Activated CD4-positive, alpha-beta T cell treated with anti-CD3 and anti-CD28 coated beads, Interleukin-2, amount 50 U/mL, for 48 hours (primary cell): ENCODE measurements at places on chromosomes 1 and 21.

DNA sequence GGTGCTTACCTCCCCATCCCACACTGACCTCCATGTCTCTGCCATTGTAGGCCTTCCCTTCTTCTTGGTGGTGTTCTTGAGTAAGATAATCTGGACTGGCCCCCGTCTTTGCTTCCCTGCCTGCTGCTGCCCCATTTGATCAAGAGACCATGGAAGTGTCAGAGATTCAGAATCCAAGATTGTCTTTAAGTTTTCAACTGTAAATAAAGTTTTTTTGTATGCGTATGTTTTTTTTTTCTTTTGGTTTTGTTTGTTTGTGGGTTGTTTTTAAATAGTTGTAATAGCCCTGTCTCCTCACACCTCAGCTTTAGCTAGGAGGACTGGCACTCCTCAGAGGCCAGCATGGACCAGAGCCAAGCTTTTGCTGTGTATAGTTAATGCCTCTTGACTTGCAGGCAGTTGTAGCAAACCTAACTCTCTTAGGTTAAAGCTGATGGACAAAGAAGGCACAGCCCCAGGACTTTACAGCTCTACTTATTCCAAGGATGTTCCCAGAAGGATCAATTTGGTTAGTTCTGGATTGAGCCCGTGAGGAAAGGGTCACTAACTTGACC lies 5.6 kb upstream of the YBX1 start:
- no peak for DNase-seq

- no peak for DNase-seq
These were observed 87.1 kb downstream of the CD58 start for GRCh38 chr1:116483481-116484309.

DNA sequence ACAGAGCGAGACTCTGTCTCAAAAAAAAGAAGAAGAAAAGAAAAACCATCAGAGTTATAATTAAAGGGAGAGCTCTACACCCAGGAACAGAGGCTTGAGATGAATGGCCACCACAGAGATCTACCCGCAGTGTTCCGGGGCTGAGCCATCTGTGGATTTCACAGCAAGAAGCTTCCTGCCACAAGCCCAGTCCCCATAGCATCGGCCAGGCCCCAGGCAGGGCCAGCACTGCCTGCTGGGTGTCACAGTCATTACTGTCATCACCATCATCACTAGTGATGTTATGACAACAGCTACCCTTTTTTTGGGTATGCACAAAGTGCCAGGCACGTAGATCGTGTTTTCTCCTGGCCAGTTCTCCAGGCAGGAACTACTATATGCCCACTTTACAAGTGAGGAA lies 111.6 kb upstream of the VAMP3 start:
- no peak for DNase-seq

DNA sequence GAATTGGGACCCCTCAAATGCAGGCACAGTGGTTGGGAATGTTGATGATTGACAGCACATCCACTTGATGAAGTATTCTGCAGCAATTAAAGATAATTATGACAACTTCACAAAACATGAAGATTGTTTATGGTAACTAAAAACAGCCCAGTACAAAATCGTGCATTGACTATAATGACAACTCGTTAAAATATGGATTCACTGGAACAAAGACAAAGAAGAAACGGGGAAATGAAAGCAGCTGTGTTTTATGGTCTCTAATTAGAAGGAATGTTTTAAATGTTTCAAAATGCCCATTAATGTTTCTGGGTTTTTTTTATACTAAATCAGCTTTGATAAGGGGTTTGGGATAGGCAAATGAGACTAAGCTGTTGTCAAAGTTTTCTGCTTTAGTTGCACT lies 36.1 kb downstream of the NIPAL3 start:
- DNase-seq, result no peak

DNA sequence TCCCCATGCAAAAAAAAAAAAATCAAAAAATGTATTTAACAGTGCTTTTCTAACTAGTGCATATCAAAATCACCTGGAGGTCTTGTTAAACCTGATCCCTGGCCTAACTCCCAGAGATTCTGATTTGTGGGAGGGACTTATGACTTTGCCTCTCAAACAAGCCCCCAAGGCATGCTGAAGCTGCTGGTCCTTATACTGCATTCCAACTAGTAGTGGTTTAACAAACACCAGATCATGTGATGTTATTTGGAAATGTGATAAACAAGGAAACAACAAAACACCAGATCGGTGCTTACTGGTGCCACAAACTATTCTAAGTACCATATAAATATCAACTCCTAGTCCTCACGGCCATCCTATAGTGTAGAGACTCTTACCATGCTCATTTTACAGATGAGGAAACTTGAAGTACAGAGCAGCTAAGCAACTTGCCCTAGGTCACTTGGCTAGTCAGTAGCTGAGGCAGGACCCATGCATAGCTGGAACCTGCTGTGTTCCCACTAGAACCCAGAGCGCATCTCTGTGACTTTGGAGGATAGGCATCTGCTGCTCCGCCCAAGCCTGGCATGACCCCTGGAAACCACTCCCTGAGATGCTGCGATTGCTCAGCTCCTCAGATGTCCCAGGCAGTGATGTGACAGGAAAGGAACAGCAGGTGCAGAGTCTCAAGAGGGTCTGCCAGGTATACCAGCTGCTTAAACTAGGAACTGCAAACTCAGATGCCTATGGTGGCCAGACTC lies 38.1 kb downstream of the SOX13 start:
- DNase-seq, result no peak

DNA sequence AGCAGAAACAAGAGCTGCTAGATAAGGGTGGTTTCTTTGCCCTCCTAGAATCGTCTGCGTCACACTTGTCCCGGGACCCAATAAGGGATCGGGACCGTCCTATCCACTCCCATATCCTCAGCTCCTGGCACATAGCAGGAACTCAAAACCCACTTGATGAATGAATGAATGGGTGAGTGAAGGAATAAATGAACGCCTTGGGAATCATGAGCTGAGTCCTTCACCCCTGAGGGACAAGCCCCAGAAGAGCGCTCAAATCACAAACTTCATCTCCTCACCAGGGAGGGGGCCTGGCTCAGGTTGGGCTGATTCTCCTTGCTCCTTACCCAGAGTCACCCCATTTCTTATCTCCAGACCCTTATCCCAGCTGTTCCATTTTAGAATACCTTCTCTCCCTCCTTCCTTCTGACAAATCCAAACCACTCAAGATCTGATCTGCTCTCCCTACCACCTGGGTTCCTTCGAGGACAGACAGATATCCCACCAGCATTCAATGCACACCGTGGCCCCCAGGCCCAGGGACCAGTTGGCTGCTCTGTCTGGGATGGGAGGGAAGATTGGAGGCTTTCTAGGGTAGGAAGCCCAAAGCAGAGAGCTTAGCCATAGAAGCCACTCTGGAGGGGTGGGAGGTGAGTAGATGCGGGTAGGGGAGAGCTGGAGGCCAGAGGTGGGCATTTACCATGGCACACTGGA lies 643 bp upstream of the MOB3C start:
- no peak for DNase-seq

DNA sequence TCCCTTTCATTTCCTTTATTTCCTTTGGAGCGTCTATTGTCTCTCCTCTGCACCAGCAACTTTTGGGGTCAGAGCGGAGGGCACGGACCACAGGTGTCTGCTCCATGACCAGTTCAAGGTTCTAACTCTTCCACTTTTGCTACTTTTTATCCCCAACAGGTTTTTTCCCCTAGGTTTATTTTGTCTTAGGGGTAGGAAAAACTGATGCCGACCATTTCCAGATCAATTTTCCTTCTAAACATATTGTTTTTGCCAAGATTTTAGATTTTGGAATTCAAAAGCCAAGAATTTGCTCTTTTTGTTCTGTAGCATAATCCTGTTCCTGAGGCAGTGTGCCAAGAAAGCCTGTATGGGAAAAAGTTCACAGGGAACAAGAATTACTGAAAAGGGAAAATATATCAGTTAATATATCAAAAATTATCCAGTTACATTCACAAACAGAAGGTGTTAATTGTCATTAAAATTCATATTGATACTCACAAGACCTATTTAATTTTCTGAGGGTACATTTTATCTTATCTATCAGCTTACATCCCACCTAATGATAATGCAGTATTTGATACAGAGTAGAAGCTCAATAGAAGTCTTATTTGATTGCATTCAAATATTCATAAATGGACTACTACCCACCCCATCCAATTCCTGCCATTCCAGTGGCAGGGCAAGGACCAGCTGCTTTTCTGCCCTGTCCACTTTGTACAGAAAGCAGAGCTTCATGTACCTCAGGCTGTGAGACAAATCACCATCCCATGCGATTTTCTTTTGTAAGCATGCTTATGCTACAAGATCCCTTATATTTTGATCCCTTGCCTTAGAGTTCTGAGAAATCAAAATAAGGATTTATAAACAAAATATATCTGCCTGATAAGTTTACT lies 31.2 kb downstream of the TSEN15 start:
- DNase-seq, result no peak

DNA sequence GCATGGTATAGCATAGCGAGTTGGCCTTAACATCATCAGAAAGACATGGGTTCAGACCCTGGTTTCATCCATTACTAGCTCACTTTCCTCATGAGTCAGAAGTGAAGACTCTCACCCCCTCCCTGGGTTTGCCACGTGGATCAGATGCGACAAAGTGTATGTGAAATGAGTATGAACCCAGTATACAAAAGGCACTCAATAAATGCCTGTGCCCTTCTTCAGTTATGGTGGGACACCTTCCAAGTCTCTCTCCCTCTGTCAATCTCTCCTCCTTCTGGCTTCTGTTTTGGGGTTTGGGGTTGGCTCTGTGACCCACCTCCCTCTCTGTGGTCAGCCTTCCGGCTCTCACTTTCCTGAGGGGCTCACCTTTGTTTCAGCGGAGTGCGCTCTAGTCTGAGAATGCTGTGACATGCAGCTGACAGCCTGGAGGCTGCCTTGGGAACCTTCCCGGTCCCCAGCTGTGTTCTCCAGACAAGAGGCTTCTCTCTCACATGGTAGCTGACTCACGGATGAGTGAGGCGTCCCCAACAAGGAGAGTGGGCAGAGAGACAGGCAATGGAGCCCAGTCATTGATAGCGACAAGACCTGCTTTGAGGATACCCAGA lies 155.0 kb upstream of the EDN2 start:
- DNase-seq, result peak; percentile 76

- no peak for DNase-seq
These were observed 68.5 kb downstream of the NIBAN1 start for GRCh38 chr1:184905601-184906322.

- DNase-seq, result no peak
These were observed 7.7 kb upstream of the RSPH1 start for GRCh38 chr21:42503711-42504110.

DNA sequence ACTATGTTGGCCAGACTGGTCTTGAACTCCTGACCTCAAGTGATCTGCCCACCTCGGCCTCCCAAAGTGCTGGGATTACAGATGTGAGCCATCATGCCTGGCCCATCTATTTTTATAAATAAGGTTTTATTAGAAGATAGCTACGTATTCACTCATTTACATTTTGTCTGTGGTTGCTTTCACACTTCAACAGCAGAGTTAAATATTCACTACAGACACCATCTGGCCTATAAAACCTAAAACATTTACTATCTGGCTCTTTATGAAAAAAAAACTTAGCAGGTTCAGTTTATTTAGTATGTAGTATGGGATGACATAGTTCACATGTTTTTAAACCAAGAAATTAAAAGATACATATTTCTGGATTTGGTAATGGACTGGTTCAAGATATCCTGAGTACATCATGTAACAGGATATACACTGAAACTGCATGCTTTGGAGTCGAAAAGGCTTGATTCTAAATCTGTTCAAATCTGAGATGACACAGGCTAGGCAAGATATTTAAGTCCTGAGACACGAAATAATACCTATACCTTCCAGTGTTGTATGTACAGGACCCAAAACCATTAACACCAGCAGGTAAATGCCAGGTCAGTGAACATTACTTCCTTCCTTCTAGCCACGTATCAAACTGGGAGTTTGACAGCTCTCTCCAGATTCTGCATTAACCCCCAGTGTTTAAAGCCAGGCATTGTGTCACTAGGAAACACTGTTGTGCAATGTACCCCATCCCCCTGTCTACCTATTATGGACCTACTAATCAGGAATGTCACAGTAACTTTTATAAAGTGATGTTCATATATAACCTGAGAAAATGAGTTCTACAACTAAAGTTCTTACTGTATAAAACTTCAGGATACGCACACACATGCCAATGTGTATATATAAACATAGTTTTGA lies 54.3 kb upstream of the SDC3 start:
- DNase-seq, result no peak

GRCh38 chr1:206635978-206636345 lies 626 bp downstream of the DYRK3 start:
- no peak for DNase-seq

DNA sequence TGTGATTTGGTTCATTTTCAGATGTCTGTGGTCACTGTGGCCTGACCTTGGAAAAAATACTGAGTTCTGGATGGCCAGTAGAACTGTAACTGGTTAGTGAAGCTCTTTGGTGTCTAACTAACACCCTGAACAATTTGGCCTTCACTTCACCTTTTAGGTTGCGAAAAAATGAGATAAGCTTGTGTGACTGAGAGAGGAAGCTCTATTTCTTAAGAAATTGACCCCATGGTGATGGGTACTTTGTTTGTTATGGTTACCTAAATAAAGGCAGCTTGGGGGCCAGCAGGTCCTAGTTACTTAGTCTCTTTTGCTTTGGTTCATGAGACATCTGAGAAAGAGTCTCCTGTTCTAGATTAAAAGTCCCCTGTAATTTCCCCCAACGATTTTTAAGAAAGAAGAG lies 181.6 kb downstream of the ZNF326 start:
- DNase-seq, result no peak

DNA sequence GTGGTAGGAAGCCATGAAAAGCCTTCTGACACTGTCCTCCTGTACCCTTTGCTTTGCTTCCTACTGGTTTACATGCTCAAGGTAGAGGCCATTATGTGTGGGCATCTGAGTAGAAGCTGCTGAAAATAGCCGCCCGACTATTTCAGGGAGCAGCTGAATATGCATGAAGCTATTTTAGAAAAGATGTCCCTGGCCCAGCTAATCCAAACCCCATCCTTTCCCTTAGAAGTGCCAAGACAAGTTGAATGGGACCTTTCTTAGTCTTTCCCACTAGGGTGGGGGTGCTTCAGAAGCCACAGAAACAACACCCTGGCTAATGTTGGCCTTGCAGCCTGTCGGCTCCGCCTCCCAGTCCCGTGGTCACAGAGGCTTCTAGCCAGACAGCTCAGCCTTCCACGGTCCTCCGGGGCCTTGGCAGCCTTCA lies 205.1 kb upstream of the EDN2 start:
- no peak for DNase-seq

DNA sequence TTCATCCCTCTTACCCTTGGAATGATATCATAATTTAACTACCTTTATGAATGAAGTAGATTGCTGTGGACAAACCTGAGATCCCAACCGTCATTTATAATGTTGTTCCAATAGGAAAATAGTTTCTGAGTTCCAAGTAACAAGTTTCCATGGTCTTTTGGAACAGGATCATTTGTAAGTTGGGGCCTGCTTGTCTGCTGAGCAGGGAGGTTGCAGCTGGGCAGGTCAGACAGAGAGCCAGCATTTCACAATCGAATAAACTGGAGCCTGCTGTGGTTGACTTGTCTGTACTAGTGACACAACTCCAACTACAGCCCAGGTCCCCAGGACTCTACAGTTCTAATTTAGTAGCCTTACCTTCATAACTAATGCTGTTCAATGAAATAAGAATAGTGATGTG lies 18.6 kb upstream of the RALGPS2 start:
- DNase-seq, result no peak

GRCh38 chr1:229111703-229112319 lies 159.1 kb upstream of the RAB4A start:
- DNase-seq, result no peak

GRCh38 chr1:20632386-20632785 lies 872 bp upstream of the PINK1 start:
- no peak for DNase-seq
